Stimulated activated CD4-positive, alpha-beta T cell treated with anti-CD3 and anti-CD28 coated beads, Interleukin-1b, Interleukin-23, amount 100 ng/mL, for 1 hour (primary cell): ENCODE measurements at places on chromosomes 2 and 18.

DNA sequence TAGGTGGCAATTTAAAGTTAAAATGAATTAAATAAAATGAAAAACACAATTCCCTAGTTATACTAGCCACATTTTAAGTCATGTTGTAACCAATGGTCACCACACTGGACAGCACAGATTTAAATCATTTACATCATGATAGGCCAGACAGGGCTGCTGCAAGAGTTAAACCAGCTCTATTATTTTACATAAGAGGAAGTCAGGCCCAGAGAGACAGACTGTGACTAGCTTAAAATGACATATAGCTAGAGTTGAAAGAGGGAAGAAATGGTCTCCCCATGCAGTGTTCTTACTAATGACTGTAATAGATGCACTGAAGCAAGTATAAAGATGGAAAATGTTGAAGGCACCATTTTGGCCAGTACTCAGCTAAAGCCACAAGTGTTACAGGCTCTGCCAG, 69.6 kb downstream of the SLC66A3 start:
- no peak for DNase-seq

DNA sequence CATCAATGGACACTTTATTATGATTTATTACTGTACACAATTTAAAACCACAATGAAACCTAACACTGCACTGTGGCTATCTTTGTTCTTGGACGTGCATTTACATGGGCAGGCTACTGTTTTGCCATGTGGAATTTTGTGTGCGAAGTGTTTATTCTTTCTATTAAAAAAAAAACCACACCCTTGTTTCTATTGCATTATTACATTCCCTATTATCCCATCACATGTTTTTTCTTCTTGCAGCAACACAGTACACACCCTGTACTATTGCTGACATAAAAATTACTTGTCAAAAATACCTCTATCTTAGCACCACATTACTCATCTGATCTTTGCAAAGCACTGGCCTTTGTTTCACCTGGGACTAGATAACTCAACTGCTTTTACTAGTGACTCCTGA, 1.5 kb downstream of the RNF152 start:
- DNase-seq, result no peak

GRCh38 chr2:229348128-229348527, 77.0 kb upstream of the PID1 start:
- DNase-seq, result no peak

GRCh38 chr2:170512266-170512665, 202.9 kb upstream of the SP5 start:
- DNase-seq, result no peak

GRCh38 chr2:185128346-185128745, 530.0 kb downstream of the ZNF804A start:
- DNase-seq, result no peak

GRCh38 chr18:55275039-55275901, 312.7 kb downstream of the TCF4 start:
- DNase-seq, result no peak

DNA sequence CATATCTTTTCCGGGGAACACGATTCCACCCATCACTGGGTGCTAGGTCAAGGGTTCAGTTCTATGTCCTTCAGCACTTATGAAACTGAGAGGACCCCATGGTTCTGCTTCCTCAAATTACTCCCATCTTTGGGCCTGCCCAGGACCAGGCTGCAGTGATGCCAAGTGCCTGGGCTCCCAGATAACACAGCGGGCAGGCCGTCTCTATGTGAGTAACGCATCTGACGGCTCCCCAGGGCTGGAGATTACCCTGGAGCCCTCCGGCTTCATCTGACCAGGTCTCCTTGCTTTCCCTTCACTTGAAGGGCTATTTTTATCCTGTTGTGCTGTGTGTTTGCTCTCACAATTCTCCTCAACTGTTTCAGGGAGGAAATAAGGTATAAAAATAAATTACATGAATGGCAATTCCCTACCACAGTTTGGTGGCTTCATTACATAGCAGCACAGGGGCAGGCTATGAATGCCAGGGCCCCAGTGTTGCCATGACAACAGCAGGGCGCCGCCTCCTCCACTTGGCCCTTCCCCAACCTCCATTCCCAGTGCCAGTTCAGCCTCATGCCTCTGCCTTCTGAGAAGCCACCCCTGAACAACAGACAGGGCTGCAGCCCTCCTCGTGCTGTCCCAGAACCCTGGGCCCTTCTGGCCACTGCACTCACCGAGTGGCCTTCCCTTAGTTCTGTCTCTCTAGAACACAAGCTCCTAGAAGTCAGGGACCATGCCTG, 25.4 kb upstream of the TMEM131 start:
- no peak for DNase-seq

DNA sequence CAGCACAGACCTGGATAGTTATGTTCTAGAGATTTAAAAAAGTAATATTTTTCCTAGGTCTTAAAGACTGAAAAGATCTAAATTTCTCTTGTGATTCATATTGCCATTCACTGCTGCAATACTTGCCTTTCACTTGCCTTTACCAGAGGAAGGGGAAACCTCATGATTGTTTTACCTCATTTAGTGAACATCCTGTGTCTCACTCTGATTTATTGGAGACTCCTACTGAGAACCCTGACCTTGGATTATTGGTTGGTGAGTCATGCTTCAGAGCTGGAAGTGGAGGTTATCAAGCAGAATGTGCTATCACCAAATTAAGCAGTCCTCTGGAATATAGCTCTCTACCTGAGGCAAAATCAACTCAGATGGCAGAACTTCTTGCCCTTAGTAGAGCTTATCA, 500.5 kb downstream of the TSN start:
- no peak for DNase-seq

DNA sequence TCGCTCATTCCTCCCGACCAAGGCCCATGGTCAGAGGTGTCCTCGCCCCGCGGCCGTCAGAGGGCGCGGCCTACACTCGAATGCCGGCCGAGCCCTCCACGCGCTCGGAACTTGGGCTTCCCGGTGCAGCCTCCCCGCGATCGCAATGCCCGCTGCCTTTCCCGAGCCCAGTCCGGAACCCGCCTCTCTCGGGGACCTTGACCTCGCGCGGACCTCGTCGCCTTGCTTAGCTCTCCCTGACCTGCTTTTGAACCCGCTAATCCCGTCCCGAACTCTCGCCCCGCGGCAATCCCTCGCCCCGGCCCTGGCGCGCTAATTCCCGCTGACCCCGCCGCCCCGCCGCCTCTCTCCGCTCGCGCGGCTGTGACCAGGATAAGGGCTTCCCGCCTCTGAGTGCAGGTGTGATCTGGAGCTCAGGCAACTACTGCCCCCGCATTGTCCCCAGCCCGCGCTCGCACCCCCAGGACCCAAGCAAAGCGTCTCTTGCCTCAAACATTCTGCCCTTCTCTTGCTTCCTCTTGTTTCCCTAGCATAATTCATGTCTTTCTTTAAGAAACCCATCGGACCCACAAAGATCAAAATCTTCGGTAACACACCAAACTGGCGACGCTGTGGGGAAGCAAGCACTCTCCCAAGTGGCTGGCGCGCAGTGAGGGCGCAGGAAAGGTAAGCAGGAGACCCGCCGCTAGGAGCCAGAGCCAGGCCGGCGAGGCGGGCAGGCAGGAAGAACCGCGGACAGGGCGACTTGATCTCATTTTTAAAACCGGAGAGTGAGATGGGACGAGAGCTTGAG, 46.6 kb upstream of the ATP6V1B1 start:
- no peak for DNase-seq

GRCh38 chr2:127001751-127002150, 103.1 kb downstream of the TEX51 start:
- no peak for DNase-seq

- DNase-seq, result no peak
Measured at GRCh38 chr2:118309946-118310680, 221.8 kb downstream of the INSIG2 start.

DNA sequence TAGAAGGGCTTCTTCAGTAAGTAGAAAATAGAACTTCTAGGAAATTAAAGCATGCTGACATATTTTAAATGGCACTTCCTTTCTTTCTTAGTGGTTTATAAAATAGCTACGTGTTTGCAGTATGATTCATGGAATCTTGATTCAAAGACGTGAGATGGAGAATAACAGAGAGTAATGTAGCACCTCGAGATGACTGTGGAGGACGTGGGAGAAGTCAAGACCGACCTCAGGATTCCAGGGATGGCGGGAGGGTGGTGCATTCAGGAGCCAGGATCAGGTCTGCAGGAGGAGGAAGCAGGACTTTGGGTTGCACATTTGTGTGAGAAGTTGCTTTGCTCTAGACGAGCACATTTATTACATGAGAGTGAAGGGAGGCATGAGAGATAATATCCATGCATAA, 56.0 kb downstream of the DCDC2C start:
- DNase-seq, result no peak

DNA sequence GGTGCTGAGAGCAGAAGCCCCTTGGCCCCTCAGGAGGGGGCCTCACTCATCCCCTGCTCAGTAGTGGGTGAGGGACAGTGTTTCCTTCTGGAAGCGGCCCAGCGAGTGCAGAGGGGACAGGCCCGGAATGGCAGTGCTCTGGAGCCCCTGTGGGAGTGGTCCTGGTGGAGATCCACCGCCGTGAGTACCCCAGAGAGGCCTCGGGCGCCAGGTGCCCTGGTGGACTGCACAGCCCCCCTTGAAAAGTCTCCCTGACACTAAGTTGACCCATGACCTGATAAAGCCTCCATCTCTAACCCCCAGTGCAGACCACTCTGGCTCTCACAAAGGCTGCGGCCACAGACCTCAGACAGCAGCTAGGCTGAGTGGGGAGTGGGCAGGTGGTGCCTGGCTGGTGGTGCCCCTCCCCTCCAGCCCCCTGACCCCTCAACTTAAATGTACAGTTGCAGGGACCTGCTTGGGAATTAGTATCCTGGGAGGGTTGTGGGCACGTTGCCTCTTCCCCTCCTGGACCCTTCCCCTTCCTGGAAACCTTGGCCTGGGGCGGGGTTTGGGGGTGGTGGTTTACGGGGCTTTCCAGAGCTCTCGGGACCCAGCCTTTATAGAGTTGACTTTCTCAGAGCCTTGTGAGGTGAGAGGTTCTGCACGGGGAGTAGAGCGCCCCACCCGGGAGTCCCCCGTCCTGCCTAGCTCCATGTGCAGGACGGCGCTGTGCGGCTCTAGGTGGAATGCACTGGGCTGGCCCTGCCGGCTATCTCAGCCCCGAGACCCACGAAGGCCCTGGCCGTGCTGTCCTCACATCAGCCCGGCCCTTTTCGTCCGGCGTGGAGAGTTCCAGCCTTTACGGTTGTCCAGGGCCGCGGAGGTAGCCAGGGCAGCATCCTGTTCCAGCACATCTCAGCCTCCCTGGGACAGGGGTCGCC, 62.7 kb downstream of the RTP5 start:
- no peak for DNase-seq

- no peak for DNase-seq
Measured at GRCh38 chr2:40255103-40255502, 196.8 kb downstream of the SLC8A1 start.

DNA sequence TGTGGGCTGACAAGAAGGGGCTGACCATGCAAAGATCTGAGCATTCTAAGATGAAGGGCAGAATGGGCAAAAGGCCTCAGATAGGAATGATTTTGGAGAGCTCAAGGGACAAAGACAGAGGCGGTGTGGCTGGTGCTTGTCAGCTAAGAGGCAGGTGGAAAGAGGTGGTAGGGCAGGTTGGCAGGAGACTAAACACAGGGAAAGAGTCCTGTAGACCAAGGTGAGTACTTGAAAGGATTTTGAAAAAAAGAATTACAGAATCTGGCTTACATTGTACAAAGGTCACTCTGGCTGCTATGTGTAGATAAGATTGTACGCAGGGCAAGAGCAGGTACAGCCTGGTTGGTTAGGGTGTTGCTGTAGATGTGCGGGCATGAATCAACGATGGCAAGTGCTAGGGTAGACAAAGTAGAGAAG, 50.6 kb downstream of the STK39 start:
- DNase-seq, result no peak

DNA sequence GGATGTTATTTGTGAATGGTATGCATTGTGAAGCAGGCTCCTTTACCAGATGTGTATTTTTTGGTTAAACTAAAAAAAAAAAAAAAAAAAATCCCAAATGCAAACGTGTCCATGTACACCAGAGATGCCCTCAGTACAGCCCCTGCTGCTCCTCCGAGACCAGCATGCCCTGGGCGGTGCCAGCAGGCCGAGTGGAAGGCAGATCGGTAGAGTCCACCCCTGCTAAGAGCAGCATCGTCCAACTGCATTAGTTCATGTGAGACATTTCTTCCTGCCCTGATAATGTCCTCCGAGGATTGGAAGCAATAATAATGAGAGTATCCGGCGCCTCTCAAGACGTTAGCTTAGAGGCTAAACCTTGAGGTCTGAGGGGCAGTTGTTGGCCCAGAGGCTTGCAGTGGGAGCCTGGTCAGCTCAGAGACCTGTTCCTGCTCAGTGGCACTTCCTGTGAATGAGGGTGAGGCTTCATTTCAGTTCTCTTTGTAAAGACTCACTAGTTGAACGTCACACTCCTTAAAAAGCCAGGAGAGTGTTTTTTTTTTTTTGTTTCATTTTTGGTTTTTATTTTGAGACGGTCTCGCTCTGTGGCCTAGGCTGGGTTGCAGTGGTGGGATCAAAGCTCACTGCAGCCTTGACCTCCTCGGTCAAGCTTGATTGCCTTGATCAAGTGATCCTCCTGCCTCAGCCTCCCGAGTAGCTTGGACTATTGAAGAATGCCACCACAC, 5.6 kb downstream of the SLC66A3 start:
- no peak for DNase-seq

GRCh38 chr18:47964053-47964452, 33.6 kb upstream of the SMAD2 start:
- no peak for DNase-seq

GRCh38 chr2:101030866-101031554, 28.9 kb downstream of the RPL31 start:
- no peak for DNase-seq

DNA sequence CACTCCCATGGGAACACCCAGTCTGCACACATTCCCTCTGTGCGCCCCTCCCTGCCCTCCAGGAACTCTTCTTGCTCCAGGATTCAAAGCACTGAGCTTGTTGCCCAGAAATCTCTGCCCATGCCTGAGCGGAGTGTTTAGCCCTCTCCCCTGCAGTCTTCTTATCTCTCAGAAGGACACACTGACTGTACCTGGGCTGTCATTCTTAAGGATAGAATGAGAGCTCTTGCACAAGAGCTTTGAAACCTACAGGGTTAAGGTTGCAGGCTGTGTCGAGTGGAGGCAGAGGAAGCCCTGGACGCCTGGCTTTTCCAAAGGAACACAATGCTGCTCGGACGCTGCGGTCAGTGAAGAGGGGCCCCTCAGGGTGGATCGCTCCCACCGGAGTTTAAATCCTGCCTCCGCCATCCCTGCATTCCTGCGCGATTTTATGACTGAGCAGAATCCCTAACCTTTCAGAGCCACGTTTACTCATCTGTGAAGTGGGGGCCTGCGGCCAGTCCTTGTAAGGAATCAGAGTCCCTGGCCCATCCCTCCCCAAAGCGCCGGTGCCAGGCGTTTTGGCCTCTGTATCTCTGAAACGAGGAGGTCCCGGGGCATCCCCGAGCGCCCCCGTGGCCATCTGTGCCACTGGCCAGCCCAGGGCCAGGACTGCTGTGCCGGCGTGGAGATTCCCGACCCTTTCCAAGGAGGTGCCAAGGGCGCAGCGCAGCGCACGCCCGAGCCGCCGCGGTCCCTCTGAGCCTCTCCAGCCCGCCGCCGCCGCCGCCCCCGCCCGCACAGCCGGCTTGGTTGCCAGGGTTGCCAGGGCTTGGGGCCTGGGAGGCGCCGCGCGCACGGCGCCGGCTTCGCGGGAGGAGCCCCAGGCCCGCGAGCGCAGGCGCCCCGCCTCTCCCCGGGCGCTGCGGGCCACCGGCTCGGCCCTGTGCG, 58.9 kb downstream of the FAM168B start:
- DNase-seq, result no peak

GRCh38 chr2:215189393-215189792, 51.0 kb upstream of the ABCA12 start:
- no peak for DNase-seq
